C1 segment of cervical spinal cord (tissue), 14 donors: ENCODE measurements at places on chromosomes 4 and X.

GRCh38 chrX:111376897-111377578 lies 35.0 kb downstream of the DCX start:
- DNase-seq: no peak

DNA sequence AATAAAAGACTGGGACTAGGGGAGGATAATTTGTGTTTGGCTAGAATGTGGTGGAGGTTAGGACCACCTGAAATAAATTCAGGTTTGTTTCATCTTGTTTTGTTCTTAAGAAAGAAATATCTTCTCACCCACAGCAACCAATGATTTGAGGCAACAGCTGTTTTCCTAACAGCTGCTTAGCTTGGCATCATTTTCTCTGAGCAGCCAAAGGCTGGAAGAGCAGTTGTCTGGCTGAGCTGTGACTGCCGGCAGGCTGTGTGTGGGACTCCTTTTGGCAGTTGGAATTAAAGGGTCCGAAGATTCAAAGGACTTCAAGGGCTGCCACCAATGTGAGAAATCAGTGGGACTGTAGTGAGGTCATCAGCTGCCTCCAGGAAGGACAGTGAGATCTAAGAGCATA lies 5.0 kb downstream of the TRIM75 start:
- no peak for DNase-seq

GRCh38 chr4:36841583-36842326 lies 402.8 kb upstream of the NWD2 start:
- no peak for DNase-seq

DNA sequence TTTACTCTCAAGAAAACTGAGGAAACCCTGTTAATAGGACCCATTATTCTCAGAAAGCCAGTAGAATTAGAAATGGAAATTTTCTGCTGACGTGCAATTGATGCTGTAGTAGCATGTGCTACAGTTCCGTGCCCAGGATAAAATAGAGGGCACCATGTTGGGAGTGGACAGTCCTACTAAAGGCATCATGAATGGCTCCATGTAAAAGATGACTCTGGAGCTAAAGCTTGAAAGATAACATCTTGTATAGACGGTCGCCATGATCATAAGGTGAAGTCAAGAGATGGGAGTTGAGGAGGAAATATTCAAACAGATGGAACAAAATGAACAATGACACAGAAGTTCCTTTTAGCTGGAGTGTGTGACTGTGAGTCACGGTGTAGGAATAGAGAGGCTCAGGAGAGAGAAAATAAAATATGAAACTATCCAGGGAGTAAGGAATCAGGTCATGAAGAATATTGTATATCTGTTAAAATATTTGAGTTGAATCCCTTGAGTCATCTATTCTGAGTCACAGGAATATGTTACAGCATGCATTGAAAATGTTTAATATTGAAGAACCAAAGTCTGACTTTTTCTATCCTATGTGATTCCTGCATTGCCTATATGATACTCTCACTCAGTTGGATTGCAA lies 31.8 kb downstream of the ANXA10 start:
- DNase-seq: no peak

GRCh38 chr4:152195888-152196287 lies 340.0 kb downstream of the FBXW7 start:
- no peak for DNase-seq

GRCh38 chr4:183284258-183284785 lies 35.8 kb downstream of the CLDN22 start:
- DNase-seq: no peak

GRCh38 chr4:2253160-2254084 lies 8.5 kb downstream of the MXD4 start:
- DNase-seq: no peak

GRCh38 chr4:17704020-17704650 lies 77.3 kb downstream of the FAM184B start:
- DNase-seq: no peak

DNA sequence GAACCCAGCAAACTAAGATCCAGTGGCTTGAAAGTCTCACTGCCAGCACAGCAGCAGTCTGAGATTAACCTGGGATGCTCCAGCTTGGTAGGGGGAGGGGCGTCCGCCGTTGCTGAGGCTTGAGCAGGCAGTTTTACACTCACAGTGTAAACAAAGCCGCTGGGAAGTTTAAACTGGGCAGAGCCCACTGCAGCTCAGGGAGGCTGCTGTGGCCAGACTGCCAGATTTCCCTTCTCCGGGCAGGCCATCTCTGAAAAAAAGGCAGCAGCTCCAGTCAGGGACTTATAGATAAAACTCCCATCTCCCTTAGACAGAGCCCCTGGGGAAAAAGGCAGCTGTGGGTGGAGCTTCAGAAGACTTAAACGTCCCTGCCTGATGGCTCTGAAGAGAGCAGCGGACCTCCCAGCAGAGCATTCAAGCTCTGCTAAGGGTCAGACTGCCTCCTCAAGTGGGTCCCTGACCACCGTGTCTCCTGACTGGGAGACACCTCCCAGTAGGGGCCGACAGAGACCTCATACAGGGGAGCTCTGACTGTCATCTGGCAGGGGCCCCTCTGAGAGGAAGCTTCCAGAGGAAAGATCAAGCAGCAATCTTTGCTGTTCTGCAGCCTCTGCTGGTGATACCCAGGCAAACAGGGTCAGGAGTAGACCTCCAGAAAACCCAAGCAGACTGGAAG lies 45.1 kb upstream of the CDX4 start:
- no peak for DNase-seq

- no peak for DNase-seq
Measured at GRCh38 chrX:66000628-66001272, 39.1 kb downstream of the VSIG4 start.

DNA sequence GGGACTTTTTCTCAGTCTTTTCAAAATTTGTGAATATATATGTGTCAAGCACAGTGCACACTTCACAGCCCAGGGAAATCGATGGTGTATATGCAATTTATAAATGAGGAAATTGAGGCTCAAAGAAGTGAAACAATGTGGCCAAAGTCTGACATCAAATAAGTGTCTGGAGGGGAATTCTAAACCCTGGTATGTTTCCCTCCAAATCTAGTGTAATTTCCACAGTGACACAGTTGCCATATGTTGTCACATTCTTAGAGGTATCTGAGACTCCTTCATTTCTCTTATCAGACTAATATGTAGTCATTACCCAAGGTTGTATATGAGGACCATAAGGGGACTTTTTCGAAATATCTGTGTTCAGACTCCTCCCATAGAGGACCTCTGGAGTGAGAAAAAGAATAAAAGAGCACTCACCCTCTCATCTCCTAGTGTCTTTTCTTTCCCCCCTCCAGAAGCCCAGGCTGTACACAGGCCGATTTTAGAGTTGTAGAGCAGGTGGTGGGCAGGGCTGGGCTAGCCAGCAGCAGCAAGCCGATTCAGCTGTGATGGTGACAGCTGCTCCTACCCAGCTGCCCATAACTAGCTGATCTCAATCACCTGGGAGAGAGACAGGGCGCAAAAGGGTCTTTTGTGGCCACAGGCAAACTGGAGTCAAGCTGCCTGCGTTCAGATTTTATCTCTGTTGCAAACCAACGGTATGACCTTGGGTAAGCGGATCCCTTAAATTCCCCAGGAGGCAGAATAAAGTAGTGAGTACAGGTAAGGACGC lies 55.1 kb downstream of the CLCN5 start:
- no peak for DNase-seq

- DNase-seq: no peak
Measured at GRCh38 chr4:40507977-40508376, 121.7 kb downstream of the RBM47 start.

- DNase-seq: no peak
Measured at GRCh38 chrX:13001961-13002671, 27.2 kb downstream of the TMSB4X start.

GRCh38 chr4:128286474-128287058 lies 1.0 kb downstream of the PGRMC2 start:
- DNase-seq: no peak

GRCh38 chr4:38145741-38146140 lies 185.5 kb downstream of the PTTG2 start:
- no peak for DNase-seq

DNA sequence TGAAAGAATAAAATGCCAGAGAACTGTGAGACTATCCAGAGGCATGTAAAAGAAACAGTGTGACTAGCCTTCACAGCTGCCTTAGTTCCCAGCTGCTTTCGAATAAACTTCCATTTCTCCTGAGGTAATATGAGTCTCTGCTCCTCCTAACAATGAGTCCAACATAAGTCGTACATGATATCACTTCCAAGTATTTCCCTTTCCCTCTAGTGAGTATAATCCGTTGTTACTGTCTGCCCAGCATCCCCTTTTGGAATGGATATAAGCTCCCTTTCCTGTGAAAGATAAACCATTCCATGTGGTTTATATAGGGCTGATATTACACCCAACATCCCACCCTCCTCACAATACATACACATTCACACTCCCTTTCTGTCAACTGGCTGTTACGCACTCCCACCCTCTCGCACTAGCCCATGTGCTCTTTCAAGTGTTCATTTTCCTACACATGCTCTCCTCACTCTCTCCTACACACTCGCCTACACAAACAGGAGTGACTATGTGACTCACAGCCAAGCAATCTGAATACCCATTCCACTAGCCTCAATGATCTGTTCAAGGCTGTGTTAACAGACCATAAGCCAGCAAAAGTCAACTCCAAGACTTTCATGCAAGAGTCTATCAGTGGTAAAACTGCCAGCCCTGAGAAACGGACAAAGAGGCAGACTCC lies 5.0 kb downstream of the NAF1 start:
- no peak for DNase-seq

GRCh38 chr4:108001540-108002135 lies 11.9 kb downstream of the HADH start:
- no peak for DNase-seq

- DNase-seq: no peak
Measured at GRCh38 chrX:131626681-131627296, 82.9 kb downstream of the OR13H1 start.

DNA sequence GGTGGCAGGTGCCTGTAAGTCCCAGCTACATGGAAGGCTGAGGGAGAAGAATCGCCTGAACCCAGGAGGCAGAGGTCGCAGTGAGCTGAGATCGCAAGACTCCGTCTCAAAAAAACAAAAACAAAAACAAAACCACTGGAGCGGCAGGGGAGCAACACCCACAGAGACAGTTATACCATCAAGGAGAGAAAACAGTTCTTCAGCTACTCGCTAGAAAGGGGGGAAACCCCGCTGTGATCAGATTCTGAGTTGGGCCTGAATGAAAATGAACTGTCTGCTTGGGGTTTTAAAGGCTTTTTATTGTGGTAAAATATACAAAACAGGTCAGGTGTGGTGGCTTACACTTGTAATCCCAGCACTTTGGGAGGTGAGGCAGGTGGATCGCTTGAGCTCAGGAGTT lies 16.8 kb upstream of the IRAK1 start:
- no peak for DNase-seq

DNA sequence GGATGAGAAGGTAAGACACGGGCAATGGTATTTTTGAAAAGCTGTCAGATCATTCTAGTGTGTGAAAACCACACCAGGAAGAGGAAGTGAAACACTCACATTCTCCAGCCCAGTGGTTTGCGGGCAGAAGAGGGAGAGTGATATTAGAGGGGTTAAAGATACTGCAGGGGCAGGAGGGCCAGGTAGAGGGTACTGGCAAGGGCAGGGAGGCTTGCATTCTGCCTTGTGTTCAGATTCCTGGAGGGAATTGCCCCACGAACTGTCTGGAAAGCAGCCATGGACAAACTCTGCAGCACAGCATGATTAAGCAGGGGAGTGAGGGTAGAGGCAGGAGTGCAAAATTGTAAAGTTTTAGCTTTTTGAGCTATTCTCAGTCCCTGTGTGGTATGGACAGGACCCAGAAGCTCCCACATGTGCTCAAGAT lies 30.9 kb downstream of the NIPAL1 start:
- no peak for DNase-seq

DNA sequence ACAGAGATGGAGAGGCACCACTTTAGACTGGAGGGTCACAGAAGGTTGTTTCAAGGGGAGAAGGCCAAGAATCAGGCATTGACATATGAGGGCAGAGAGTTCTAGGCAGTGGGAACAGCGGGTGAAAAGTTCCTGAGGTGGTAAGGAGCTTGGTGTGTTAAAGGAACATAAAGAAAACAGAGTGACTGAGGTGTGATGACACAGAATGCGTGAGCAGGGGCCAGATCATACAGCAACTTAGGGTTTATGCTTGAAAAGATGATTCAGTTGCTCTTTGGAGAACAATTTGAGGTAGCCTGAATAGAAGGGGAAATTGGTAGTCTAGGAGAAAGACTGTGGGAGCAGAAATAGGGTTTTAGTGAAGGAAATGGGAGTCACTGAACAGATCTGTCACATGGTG lies 179.2 kb downstream of the AMELX start:
- DNase-seq: no peak

DNA sequence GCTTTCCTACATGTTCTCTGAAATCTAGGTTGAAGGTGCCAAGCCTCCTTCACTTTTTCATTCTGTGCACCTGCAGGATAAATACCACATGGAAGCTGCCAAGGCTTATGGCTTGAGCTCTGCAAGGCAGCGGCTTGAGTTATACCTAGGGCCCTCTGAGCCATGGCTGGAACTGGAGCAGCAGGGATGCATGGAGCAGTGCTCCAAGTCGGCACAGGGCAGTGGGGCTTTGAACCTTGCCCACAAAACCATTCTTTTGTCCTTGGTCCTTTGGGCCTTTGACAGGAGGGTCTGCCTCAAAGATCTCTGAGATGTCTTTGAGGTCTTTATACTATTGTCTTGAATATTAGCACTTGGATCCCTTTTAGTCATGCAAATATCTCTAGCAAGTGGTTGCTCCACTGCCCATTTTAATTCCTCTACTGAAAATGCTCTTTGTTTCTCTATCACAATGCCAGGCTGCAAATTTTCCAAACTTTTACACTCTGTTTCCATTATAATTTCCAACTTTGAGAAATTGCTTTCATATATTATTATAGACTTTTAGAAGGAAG lies 536.2 kb upstream of the KLHL4 start:
- DNase-seq: no peak

GRCh38 chrX:43822014-43822413 lies 60.2 kb downstream of the MAOB start:
- DNase-seq: no peak

- DNase-seq: no peak
Measured at GRCh38 chrX:64456828-64457227, 61.6 kb upstream of the MTMR8 start.

DNA sequence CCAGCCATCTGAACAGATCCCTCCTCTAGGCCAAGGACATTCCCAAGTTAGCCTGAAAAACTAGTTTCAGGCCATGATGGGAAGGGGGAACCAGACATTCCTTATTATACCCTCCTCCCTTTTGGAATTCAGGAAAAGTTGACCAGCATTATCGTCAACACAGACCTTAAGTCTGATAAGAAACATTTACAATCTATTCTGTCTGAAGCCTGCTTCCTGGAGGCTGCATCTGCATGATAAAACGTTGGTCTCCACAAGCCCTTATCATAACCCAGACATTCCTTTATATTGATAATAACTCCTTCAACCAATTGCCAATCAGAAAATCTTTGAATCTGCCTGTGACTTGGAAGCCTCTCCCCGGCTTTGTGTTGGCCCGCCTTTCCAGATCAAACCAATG lies 44.3 kb downstream of the EFHC2 start:
- no peak for DNase-seq

GRCh38 chr4:2835978-2836377 lies 7.7 kb upstream of the ADD1 start:
- no peak for DNase-seq
